Osteoblast (primary cell): ENCODE measurements at places on chromosomes 5 and 9. TPM values are rescaled to one million over a fixed set of nuclear protein-coding genes. Genes with fewer than 3 reads are reported as not detected.
A peak's percentile ranks its signal among the peaks of the same experiment; 100 is the strongest.

The C5orf52 gene
- total RNA-seq: not detected in 2 replicates

The RGS7BP gene
- total RNA-seq: under 0.01 and 0.36 TPM in 2 replicates

The RANBP6 gene
- 19.7 and 19.9 TPM in 2 replicates for total RNA-seq

DNA sequence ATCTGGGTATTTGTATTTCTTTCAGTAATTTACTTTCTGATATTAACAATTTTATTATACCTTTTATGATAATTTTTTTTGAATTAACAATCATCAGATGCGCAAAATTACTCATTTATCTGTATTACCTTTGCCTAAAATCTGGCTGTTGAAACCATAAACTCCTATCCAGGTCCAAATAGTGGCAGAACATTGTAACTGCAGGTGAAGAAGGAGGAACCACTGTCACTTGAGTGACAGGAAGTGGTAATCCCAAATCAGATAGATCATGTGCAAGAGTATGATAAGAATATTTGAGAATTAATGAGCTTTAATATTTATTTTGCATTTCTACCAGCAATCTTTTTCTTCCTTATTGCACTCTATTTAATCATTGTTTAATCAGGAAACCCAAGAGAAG lies 139.3 kb upstream of the TLE4 start:
- no peak for DNase-seq

DNA sequence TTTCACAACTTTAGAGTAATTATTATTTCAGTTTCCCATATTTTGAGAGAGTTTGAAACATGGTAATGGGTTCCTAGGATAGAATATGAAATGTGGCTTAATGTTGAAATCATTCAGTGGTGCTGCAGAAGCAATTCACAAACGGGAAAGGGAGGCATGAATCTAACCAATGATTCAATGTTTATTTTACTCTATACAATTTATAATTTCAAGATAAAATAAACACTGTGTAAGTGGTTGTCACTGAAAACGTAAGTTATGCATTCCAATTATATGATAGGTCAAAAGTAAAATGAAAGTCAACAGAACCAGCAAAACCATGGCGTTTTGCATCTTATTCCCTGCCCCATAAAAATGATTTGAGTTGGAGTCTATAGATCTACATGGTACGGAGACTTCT lies 1207.1 kb upstream of the CDH18 start:
- DNase-seq: no peak

- DNase-seq: peak; percentile 98
Measured at GRCh38 chr9:33452828-33453271, 5.5 kb upstream of the AQP3 start.

DNA sequence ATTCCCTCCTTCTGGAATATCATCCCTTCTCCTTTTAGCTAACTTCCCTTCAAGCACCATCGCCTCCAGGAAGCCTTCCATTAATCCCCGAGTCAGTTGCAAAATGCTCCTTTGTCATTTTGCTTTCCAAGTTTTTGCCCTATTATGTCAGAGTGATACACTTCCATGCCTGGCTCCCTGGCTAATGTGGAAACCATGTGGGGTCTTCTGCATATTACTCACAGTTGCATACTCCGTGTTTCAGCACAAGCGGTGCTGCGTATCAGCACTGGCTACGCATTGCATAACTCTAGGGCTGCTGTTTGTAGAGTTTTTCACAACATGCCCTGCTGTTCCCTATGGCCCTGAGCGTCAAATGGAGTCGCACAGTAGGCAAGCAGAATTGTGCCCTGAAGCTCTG lies 1.9 kb downstream of the TEX53 start:
- DNase-seq: peak; percentile 72

GRCh38 chr9:17928228-17928627 lies 349.4 kb downstream of the SH3GL2 start:
- no peak for DNase-seq

DNA sequence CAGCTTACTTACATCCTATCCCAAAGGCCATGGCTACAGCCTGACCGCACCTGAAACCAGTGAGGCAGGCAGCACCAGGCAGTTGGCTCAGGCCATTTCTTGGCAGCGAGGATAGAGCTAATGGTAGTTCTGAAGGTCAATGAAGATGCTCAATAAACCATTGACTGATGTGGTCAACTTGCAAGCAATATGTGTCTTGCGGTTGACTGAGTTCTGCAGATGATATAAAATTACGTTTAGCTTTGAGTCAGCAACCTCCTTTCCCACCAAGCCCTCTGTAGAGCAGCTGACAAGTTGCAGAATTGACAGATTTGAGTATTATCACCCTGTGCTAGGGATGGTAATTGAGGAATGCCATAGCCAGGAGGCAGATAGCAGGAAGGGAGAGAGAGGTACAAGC lies 189.0 kb upstream of the PUM3 start:
- DNase-seq: peak; percentile 0

DNA sequence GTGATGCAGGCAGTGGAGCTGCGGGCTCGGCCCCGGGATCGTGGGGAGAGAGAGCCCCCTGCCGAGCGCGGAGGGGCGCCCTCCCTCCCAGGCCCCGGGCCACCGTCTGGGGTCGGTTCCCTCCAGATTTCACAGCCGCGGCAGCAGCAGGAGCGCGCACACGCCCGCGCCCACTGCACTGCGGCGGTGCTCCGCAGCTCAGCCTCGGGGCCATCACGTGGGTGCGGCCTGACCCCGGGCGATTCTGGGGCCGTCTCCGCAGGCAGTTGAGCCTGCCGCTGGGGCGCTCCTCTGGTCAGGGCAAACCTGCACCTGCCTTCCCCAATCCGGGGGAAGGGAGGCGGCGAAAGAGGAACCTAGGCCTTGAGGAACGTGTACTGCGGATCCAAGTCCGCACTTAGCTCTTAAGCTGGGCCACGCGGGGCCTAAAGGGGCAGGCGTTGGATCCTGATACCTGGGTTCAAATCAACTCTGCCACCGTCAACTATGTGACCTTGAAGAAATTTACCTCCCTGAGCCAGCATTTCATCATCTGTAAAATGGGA lies 9.4 kb upstream of the DELE1 start:
- DNase-seq: peak; percentile 87

DNA sequence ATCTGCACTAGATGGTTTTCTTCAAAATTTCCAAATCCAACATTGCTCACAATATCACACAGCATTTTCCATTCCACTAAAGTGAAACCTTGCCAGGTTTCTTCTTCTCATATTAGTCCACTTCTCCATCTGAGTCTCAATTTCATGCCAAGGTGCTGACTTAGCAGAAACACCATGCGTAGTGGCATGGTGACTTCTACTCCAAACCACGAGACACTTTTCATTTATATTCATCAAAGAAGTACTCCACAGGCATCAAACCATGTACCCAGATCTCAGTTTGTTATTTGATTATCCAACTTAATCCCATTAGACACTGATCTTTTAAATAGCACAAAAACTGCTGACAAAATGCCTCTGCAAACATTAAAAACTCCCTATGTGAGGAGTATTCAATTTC lies 233.4 kb upstream of the ITGA1 start:
- no peak for DNase-seq

DNA sequence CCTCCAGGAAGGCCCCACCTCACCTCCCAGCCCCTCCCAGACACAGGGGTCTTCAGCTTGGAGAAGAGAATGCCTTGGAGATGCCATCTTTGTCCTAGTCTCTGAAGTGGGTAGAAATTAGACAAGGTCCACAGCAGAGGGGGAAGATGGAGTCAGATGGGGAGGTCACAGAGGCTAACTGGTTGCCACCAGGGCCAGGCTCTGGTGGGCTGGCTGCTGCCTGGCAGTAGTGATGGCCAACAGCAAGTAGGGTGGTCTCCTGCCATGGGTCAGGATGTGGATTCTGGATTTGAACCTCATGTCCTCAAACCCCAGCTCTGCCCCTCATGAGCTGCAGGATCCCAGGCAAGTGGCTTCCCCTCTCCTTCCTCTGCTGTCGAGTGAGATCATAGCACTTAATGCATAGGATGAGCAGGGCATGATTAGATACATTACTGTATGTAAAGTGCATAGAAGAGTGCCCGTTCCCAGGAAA lies 38.7 kb upstream of the NEK6 start:
- DNase-seq: no peak

DNA sequence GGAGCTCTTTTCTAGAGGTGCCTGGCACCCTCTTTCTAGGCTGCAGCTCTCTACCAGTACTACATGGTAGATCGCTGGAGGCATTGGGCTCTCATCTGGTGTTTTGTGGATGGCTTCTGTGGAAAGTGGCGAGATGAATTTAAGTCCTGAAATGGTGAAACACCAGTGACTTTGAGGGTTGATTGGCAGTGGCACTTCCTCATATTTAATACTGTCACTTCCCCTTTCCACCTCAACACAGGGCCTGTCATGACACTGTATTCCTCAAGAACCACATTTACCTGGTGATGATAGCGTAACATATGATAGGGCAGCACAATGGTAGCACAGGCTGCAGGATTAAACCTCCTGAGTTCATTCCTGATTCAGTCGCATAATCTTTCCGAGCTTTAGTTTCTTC lies 132.1 kb downstream of the KDM4C start:
- DNase-seq: no peak

GRCh38 chr9:36676778-36677485 lies 104.2 kb downstream of the MELK start:
- no peak for DNase-seq

DNA sequence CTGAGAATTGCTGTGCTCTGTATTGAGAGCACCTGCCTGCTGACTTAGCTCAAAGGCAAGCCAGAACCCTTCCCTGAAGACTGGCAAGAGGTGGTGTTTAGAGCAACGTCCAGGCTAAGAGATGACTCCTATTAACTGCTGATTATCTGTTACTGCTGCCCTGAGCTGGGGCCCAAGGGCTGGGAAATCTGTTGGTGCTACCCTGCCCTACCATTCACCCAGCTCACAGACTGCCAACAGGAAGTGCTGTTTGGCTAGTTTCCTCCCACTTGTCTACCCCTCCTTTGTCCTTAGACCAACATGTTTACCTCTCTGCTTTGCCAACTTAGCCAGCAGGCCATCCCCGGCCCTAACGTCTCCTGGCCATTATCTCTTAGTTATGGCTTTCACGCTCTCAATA lies 6.9 kb downstream of the RAB24 start:
- no peak for DNase-seq
